ENCODE measurements at places on chromosomes 2 and 18.

- no peak for DNase-seq
Observed at GRCh38 chr2:70709275-70710037, 58.5 kb downstream of the ADD2 start.

DNA sequence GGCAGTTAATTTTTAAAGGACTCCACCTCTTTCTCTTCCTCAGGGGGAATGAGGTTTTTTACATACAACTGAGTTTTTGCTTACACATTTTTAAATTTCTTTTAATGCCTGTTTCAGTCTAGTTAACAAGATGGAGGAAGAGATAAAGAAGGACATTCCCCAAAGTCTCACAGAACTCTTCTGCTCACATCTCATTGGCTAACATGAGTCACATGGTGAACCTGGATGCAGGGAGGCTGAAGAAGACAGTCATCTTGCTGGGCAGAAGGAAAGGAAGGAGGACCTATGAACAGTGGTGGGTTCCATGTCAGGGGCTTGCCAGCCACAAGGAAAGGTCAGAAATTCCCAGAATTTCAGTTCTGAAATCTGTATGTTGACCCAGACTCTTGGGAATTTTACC lies 10.4 kb upstream of the ST8SIA5 start:
- no peak for DNase-seq

DNA sequence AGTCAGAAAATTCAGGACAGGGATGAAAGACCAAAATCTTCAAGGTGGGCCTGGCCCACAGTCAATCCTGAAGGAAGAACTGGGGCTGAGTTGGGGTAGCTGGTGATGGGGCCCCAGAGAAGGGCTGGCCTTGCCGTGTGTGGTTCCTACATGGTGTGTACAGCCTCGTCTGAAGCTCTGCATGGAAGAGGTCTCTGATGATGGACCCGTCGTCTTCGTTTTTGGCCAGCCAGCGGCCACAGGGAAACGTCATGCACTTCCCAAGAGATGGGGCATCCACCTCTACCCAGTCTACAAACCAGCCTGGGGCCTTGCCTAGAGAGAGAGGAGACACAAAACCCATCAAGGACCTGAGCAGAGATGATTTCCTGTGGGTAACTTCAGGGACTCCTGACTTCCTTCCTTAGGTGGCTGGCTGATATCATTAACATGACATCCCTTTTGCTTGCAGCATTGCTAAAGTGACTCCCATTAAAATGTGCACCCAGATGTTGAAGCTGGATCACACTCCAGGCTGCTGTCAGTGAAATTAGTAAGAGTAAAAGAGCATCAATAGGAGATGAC lies 115.3 kb downstream of the LOXHD1 start:
- DNase-seq: no peak

DNA sequence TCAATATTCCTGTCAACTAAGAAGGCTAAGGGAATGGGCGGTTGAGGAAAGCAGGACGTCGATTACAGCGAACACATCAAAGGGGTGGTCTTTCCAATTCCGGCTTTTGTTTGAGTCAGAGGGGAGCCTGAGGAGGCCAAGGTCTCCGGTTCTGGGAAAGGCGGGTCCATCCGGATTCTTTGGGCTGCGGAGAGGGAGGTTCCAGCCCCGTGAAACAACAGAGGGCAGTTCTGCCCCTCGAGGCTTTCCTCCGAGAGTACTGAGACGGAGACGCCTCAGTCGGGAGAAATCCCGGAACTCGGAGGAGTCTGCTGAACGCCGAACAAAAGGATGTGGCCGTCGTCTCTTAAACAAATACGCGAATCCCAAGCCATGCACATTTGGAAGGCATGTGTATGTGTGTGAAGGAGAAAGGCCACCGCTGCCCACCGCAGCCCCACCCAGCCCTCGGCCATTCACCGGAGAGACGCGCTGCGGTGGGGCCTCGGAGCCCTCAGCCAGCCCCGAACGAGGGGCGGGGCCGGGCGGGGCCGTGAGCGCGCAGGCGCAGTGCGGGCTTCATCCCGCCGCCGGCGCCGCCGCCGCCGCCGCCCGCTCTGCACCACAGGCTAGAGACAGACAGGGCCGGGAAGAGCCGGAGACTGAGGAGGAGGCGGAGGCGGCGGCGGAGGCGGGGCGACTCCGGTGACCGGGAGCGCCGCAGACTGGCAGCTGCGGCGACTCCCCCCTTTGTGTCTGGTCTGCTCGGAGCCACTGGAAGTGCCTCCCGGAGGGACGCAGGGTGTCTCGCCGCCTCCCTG lies at the start of gene BMPR2:
BMPR2 (plus strand) TSS at position 719 of the 800 bp plus-strand sequence. CDS start 1,148 bp downstream, outside the sequence.
- peak; percentile 95 for DNase-seq

DNA sequence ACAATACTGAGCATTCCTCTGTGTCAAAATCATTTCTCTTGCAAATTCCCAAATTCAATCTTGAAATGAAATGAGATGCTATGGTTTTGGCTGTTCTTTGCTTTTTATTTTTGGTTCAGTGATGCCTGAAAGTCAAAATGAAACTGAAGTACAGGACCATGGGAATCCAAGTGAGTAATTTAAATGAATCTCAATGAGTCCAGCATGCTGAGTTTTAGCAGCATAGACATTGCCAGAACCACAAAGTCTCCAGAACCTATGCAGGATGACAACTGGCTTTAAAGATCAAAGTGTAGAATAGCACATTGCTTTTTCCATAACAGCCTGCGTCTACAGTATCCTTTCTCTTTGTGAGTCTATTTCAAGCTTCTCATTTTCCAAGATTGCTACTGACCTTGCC lies 1050.7 kb upstream of the PIK3C3 start:
- DNase-seq: no peak

Data from H7 (cell line).